SK-N-DZ (cell line): ENCODE measurements at places on chromosomes 2 and 18.

GRCh38 chr18:23259701-23260681, 124.7 kb downstream of the CABLES1 start:
- peak; percentile 16 for DNase-seq

- DNase-seq: no peak
These were observed 50.9 kb downstream of the ZEB2 start for GRCh38 chr2:144468823-144469595.

DNA sequence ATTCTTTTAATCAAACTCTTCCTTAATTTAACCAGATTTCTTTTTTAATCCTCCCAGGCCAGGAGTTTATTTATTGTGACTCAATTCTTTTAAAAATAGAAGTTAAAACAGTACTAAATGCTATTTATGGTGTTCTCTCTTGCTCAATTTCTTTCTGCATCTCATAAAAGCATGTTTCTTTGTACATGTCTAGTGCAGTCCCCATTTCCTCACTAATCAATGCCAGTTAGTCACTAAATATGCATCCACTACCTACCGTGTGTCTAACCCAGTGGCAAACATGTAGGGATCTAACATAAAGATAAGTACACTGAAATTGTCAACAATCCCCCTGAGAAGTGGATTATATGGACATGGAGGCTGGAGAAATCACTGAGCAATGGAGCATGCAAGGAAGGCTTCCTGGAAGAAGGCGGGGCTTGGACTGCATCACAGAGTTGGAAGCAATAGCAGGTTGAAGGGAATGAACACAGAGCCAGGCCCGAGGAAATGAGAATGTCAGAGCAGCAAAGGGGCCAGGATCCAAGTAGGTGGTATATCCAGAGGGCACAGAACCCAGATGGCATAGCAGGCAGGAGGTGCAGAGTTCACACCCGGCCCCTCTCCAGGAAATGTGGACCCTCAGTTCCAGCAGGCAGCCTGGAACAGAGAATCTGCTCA, 105.3 kb upstream of the FOSL2 start:
- no peak for DNase-seq

DNA sequence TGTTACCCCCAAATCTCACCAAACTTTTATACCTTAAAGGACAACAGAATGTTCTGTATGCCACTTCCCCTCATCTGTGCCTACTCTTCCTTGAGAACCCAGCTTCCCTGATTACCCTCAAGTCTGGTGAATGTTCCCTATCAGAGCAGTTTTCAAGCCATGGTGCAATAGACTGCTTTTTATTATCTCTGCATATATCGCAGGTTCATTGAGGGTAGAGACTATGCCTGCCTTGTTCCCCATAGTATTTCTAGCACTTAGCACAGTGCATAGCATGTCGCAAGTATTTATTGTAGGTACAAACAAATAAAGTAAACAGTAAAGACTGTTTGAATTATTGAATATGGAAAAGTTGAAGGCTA, 146.6 kb downstream of the HAUS1 start:
- DNase-seq: no peak

GRCh38 chr2:215450188-215451011, 14.5 kb upstream of the FN1 start:
- no peak for DNase-seq

DNA sequence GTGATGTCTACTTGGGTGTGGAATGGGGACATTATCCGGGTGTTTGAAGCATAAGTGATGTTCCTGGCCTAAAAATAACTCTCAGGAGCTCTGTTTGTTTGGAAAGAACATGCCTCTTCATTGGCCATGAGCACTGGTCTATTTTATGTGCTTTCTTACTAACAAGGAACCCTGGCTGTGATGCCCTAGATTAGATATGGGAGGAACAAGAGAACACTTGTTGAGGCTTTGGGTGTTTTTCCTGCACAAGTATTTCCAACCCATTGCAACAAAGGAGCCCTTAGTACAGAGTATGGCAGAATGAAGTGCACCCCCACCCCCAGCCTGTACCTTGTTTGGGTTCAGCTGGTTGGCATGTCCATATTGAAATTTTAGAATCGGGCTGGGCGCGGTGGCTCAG, 95.9 kb downstream of the SLC4A3 start:
- no peak for DNase-seq
